ENCODE measurements at places on chromosomes 2 and 18. TPM values are rescaled to one million over a fixed set of nuclear protein-coding genes. Genes with fewer than 3 reads are reported as not detected.

Gene GKN1
- 0.22 TPM for total RNA-seq

Gene GPAT2
- total RNA-seq = 1.3 TPM

Gene FBXO36
- total RNA-seq = 5.0 TPM

Gene BCL2
- 2.8 TPM for total RNA-seq

Gene CD207
- total RNA-seq = not detected

Gene SOX11
- total RNA-seq = under 0.01 TPM

Gene MARCHF7
- total RNA-seq = 153 TPM

Gene ABCG8
- not detected for total RNA-seq

Gene STAT4
- total RNA-seq = 1.1 TPM

Gene RAX
- total RNA-seq = not detected

Gene STPG4
- total RNA-seq = 1.6 TPM

Gene GREB1L
- total RNA-seq = 0.44 TPM

Gene MERTK
- total RNA-seq = 0.44 TPM
